ENCODE measurements at places on chromosomes 4 and X.

GRCh38 chr4:89788206-89789072 is 48.5 kb downstream of the SNCA start:
- peak; percentile 5 for DNase-seq
- H3K4me1 ChIP-seq, result peaks cover 13% of the 10 kb centered on the region

DNA sequence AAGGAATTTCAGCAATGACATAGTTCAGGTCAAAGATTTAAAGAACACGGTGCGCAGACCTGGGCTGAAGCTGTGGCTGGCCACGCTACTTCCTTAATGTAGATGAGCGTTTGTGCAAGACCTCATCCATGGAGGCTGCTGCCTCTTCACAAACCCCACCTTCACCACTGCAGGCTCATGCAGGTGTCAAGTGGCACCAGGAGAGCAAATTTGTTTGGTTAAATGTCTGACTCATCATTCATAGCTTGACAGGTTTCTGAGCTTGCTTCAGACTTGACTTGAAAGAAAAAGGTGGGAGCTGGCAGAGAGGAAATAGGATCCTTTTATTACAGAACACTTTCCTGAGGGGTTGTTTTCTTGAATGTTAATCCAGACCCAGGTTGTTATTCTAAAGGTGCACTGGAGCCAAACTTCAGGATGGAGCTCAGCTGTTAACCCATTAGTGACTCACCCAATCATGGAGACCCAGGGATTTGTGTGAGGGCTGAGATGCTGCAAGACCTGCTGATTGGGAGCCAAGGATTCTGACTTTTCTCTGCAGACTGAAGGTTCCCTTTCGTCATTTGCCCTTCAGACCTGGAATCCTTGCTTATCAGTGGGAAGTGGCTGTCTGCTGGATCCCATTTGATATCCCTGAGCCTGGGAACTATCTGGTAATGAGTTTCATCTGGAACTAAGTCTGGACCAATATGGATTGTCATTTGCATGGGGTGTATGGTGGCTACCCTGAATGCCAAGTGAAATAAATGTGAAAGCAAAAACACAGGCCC is 315.3 kb downstream of the PTTG2 start:
- H3K4me1 ChIP-seq, result peaks cover 79% of the 10 kb centered on the region
- peak overlapping the region; percentile 34 for H3K4me3 ChIP-seq
- no peaks in the 10 kb centered on the region for H3K27me3 ChIP-seq
- H3K27ac ChIP-seq, result peak overlapping the region; percentile 88
- H3K36me3 ChIP-seq, result peaks cover 19% of the 10 kb centered on the region
- DNase-seq, result peak; percentile 32

DNA sequence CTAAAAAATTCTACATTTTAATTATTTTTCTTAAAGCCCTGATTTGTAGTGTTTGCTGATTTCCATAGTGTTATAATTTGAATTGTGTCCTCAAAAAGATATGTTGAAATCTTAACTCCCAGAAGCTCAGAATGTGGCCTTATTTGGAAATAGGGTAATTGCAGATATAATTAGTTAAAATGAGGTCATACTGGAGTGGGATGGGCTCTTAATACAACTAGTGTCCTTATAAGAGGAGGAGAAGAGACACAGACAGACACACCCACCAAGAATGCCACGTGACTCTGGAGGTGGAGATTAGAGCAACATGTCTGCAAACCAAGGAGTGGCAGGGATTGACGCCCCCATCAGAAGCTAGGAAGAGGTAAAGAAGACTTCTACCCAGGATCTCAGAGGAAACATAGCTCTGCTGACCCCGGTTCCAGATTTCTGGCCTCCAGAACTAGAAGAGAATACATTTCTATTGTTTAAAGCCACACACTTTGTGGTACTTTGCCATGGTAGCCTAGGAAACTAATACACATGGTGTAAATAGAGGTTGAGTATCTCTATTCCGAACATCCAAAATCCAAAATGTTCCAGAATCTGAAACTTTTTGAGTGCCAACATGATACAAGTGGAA is 70.5 kb upstream of the IRF2 start:
- no peak for DNase-seq
- no peaks in the 10 kb centered on the region for H3K36me3 ChIP-seq
- no peak overlapping the region for H3K27ac ChIP-seq
- peaks cover 9% of the 10 kb centered on the region for H3K27me3 ChIP-seq
- H3K4me1 ChIP-seq, result peaks cover 11% of the 10 kb centered on the region
- no peak overlapping the region for H3K4me3 ChIP-seq

DNA sequence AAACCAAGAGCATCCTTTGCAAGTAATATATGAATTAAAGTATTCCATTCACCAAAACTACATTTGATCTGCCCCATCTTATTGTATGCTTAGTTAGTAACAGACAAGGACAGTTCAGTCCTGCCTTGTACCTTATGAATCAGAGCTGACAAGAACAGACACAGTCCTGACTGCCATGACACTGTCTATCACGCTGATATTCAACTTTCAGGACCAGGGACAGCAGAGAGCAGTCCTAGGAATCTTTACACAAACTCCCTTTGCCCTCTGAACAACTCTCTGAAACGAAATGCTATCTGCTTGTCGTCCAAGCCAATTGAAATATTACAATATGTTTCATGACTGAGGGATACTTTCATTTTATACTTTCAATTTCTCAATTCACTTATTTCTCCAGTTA is 268.6 kb upstream of the VCX start:
- DNase-seq, result peak; percentile 53
- H3K27me3 ChIP-seq, result peaks cover 18% of the 10 kb centered on the region
- no peaks in the 10 kb centered on the region for H3K36me3 ChIP-seq
- H3K4me3 ChIP-seq, result no peak overlapping the region
- H3K27ac ChIP-seq, result no peak overlapping the region

- peaks cover 12% of the 10 kb centered on the region for H3K27me3 ChIP-seq
- no peak overlapping the region for H3K4me3 ChIP-seq
- H3K4me1 ChIP-seq, result no peaks in the 10 kb centered on the region
- H3K27ac ChIP-seq, result no peak overlapping the region
- no peaks in the 10 kb centered on the region for H3K36me3 ChIP-seq
Measured at GRCh38 chr4:107831140-107831539, 6.4 kb downstream of the SGMS2 start.

GRCh38 chr4:37678624-37679023 is 7.6 kb downstream of the RELL1 start:
- H3K4me3 ChIP-seq, result no peak overlapping the region
- H3K4me1 ChIP-seq, result peaks cover 13% of the 10 kb centered on the region
- no peak overlapping the region for H3K27ac ChIP-seq

- no peaks in the 10 kb centered on the region for H3K36me3 ChIP-seq
- DNase-seq, result no peak
- H3K27ac ChIP-seq, result no peak overlapping the region
- no peaks in the 10 kb centered on the region for H3K4me1 ChIP-seq
- no peak overlapping the region for H3K4me3 ChIP-seq
Measured at GRCh38 chr4:28014469-28014868, 1153.8 kb downstream of the STIM2 start.

GRCh38 chr4:92519727-92520126 is 216.0 kb downstream of the GRID2 start:
- no peak overlapping the region for H3K4me3 ChIP-seq
- no peaks in the 10 kb centered on the region for H3K4me1 ChIP-seq
- H3K36me3 ChIP-seq, result no peaks in the 10 kb centered on the region
- no peaks in the 10 kb centered on the region for H3K27me3 ChIP-seq

DNA sequence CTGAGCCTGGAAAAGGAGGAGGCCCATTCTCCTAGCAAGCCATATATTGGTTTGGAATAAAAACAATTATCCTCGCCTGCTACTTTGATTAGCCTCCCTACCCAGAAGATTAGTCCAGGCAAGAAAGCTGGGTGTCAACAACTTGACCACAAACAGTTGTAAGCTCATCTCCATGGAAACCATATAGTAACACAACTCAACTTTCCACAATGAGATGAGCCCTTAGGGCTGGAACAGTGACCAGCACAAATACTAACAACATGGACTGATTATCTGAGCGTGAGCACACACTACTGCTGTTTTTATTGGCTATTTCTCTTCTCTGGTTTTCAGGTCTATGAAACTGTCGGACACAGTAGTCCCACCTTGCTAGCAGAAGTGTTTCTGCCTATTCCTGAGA is 80.8 kb downstream of the CC2D2A start:
- no peak for DNase-seq
- no peaks in the 10 kb centered on the region for H3K4me1 ChIP-seq
- no peak overlapping the region for H3K27ac ChIP-seq

- H3K27me3 ChIP-seq, result no peaks in the 10 kb centered on the region
- no peaks in the 10 kb centered on the region for H3K4me1 ChIP-seq
- no peaks in the 10 kb centered on the region for H3K36me3 ChIP-seq
- H3K27ac ChIP-seq, result no peak overlapping the region
- no peak overlapping the region for H3K4me3 ChIP-seq
- DNase-seq, result no peak
Measured at GRCh38 chr4:63693321-63693720, 715.9 kb downstream of the TECRL start.

- H3K27ac ChIP-seq, result peak overlapping the region; percentile 100
- peaks cover 3% of the 10 kb centered on the region for H3K27me3 ChIP-seq
- peaks cover 5% of the 10 kb centered on the region for H3K36me3 ChIP-seq
- peak; percentile 54 for DNase-seq
Measured at GRCh38 chrX:153970357-153971123, 1.1 kb downstream of the HCFC1 start.

GRCh38 chr4:182448281-182449151 is 205.3 kb downstream of the TENM3 start:
- no peak overlapping the region for H3K27ac ChIP-seq
- H3K4me3 ChIP-seq, result peak overlapping the region; percentile 99
- peaks cover 45% of the 10 kb centered on the region for H3K4me1 ChIP-seq
- H3K27me3 ChIP-seq, result peaks cover 17% of the 10 kb centered on the region
- peak; percentile 93 for DNase-seq
- H3K36me3 ChIP-seq, result no peaks in the 10 kb centered on the region

GRCh38 chr4:19748519-19749479 is 502.9 kb upstream of the SLIT2 start:
- DNase-seq, result no peak
- peaks cover 3% of the 10 kb centered on the region for H3K27me3 ChIP-seq
- no peak overlapping the region for H3K4me3 ChIP-seq
- peak overlapping the region; percentile 78 for H3K27ac ChIP-seq

DNA sequence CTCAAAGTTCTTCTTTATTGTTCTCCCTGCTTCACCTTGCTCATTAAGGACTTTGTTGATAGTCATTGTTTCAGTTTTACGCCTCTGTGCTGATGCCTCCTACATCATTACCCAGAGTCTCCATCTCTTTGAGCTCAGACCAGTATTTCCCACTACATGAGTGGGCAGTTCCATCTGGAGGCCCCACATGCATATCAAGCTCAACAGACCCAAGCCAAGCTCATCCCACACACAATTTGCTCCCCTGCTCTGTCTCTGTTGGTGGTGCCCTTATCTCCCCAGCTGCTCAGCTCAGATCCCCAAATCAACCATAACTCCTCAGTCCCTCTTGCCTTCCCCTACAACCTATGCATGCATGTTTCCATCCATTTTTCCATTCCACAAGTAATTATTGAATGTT is 85.1 kb upstream of the EFNB1 start:
- no peak overlapping the region for H3K4me3 ChIP-seq
- peaks cover 24% of the 10 kb centered on the region for H3K4me1 ChIP-seq
- H3K27me3 ChIP-seq, result no peaks in the 10 kb centered on the region
- H3K27ac ChIP-seq, result no peak overlapping the region
- no peaks in the 10 kb centered on the region for H3K36me3 ChIP-seq
- no peak for DNase-seq

- no peak overlapping the region for H3K27ac ChIP-seq
- peaks cover 3% of the 10 kb centered on the region for H3K27me3 ChIP-seq
- no peak overlapping the region for H3K4me3 ChIP-seq
- DNase-seq, result peak; percentile 29
Measured at GRCh38 chrX:83469551-83469950, 38.5 kb upstream of the POU3F4 start.

DNA sequence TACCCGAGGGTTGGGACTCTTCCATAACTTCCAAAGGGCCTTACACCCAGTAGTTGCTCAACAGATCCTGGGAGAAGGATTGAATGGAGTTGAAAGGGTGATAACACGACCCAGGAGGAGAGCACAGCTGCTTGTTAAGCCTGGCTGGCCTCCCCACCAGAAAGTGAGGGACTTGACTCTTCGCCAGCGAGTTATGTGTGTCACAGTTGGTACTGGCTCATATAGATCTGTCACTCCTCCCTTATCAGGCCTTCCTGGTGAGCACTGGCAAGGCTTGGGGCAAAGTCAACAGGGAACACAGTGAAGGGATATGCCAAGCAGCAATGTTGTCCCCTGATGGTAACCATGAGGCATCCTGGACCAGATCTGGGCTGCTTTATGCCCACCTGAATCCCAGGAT is 35.8 kb downstream of the APLN start:
- H3K36me3 ChIP-seq, result no peaks in the 10 kb centered on the region
- no peak overlapping the region for H3K27ac ChIP-seq
- H3K4me1 ChIP-seq, result peaks cover 13% of the 10 kb centered on the region
- peaks cover 3% of the 10 kb centered on the region for H3K27me3 ChIP-seq
- DNase-seq, result no peak
- no peak overlapping the region for H3K4me3 ChIP-seq

Data from nephron progenitor cell (in vitro differentiated cells).